Urothelium cell line (cell line): ENCODE measurements at places on chromosomes 1 and 21.
A peak's percentile ranks its signal among the peaks of the same experiment; 100 is the strongest.

DNA sequence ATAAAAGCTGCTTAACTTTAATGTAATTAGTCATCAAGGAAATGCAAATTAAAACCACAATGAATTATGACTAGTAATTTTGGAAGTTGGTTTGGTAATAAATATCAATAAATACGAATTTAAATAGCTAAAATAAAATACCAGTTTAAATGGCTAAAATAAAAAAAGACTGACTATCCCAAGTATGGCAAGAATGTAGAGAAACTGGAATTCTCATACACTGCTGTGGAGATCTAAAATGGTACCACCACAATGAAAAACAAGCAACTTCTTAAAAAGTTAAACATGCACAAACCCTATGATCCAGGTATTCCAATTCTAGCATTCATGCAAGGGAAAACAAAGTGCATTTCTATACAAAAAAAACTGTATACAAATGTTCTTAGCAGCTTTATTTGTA, 382.6 kb upstream of the NR5A2 start:
- DNase-seq = no peak

DNA sequence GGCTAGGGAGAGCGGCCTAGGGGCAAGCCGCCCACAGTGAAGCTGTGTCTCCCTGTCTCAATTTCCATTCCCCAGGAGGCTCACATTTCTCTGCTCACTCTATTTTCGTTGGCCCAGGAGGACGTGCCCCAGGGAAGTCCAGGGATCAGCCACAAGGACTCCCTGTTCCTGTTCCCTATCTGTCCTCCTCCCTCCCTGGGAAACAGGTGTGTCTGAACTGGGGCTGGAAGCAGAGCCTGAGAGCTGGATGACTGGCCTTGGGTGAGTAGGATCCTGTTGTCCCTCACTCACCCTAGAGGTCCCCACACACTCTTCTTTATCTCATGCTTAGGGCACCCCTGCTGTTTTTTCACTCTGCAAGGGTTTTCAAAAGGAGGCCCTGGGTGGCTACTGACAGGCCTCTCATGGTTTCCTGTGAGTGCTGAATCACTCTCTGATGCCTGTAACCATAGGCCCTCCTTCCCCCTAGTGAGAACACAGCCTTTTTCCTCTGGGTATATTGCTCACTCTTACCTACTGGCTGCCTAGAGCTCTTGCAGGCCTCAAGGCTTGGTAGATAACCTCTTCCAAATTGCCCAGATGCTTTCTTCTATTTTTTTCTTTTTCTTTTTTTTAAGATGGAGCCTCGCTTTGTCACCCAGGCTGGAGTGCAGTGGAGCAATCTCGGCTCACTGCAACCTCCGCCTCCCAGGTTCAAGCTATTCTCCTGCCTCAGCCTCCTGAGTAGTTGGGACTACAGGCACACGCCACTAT, 3.3 kb upstream of the UTP11 start:
- DNase-seq = no peak

- peak; percentile 70 for DNase-seq
Observed at GRCh38 chr1:66294707-66295370, 239.1 kb upstream of the SGIP1 start.

- DNase-seq = no peak
Observed at GRCh38 chr1:234490793-234491479, 12.0 kb upstream of the TARBP1 start.

DNA sequence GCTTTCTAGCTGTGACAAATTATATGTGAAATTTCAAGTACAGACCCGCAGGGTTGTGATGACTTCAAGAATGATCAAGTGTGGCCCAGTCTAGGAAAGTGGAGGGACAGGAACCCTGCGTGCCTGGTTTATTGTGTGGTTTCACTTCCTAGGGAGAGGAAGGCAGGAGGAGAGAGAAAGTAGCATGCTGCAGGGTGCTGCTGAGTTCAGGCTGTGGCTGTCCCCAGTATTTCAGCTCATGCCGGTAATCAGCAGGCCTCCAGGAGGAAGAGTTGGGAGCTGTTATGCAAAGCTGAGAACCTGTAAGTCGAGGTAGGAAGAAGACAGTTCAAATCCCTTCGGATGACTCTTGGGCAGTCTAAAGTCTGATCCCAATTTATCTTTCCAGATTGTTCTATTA, 140.4 kb downstream of the ROR1 start:
- no peak for DNase-seq

DNA sequence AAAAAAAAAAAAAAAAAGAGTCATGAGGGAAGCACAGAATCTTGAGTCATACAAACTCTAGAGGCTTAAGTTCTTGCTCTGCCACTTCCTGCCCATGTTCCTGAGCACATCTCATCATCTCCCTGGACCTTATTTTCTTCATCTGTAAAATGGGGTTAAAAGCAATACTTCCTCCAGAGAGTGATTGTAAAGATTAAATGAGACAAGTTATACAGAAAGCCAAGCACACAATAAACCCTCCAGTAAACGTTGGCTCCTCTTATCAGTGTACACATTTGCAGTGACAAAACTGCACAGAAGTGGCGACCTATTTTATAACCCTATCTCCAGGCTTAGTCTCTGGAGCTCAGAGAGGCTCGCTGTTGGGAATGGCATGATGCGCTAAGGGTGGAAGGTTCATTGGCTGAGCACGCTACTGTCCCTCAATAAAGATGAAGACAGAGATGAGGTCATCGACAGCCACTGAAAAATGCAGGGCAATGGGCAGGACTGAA, 82.1 kb downstream of the RRAGC start:
- no peak for DNase-seq

DNA sequence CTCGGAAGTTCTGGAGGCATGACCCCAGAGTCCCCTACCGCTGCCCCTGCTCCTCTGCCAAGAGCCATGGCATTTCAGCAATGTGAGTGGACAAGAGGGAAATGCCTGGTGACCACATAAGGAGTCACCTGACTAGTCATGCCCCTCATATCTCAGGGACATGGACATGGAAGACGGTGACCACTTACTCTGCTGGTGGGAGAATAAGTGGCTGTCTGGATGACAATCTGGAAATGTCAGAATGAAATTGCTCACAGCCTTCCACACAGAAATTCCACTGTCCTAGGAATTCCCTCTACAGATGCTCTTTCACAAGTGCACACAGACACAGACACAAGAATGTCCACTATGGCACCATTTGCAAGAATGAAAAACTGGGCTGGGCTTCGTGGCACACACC, 24.3 kb upstream of the PLEKHG5 start:
- no peak for DNase-seq

DNA sequence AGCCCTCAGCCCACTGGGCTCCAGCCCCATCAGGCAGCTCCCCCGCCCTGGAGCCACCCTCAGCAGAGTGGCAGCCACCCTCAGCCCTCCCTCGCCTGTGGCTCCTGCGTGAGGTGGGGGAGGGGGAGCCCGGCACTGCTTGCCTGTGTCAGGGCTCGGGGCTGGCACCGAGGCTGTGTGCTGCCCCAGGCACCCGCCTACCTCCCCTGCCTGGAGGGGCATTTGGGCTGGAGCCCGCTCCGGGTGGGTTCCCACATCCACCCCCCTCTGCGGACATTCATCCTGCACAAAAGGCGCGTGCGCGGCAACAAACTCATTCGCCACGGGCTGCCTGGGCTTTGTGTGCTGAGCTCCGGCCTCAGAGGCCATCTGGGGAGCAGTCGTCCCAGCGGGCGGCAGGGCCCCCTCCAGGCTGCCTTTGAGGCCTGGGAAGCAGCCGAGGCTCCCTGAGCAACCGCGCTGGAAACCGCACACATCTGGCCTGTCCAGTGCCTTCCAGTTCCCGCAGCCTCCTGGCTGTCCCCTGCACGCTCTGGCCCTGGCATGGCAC, 12.6 kb upstream of the TNFRSF14 start:
- no peak for DNase-seq

- peak; percentile 12 for DNase-seq
Observed at GRCh38 chr1:220526294-220526693, 1.6 kb upstream of the MARK1 start.

- DNase-seq = peak; percentile 89
Observed at GRCh38 chr1:156746728-156747631, 4.5 kb downstream of the HDGF start.

DNA sequence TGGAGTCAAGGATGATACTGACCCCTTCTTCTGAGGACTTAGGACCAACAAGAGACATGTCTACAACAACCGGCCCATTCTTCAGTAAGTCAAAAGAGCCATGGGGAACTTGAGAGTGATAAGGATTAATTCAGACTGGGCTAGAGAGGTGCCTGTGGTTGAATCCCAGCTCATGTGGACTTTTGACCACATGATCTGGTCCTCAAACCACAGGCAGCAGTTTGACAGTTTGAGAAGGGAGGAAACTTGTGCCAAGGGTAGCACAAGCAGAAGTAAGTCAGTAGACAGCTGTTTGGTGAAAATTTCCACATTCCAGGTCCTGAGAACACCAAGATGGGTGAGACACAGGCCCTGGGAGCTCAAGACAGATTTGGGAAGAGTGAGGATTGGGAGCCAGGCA, 19.8 kb downstream of the SH3BP5L start:
- DNase-seq = no peak

GRCh38 chr1:147167365-147167764, 4.9 kb downstream of the PRKAB2 start:
- DNase-seq = peak; percentile 73

GRCh38 chr1:16162163-16162822, 6.4 kb upstream of the EPHA2 start:
- no peak for DNase-seq

DNA sequence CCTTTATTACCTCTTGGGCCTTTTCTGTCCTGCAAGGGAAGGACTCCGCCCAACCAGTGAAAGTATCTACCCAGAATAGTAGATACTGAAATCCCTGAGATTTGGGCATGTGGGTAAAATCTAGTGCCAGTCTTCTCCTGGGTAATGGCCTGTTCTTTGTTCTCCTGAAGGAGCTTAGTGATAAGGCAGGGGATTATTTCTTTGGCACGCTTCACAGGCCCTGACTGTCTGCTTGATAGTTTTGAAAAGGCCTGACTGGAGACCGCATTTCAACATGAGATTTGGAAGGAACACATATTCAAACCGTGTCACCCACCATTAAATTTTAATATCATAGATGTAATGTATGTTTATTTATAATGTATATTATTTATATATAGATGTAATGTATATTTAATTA, 48.9 kb downstream of the RASAL2 start:
- DNase-seq = no peak
